NCI-H2029 (cell line): ENCODE measurements at places on chromosomes 7 and 10.

- DNase-seq = no peak
These were observed 103.3 kb downstream of the BBS9 start for GRCh38 chr7:33232632-33233145.

GRCh38 chr10:32950591-32951108 is 7.4 kb downstream of the ITGB1 start:
- DNase-seq = no peak

GRCh38 chr10:80702143-80702542 is 164.4 kb downstream of the SH2D4B start:
- no peak for DNase-seq

- no peak for DNase-seq
These were observed 51.3 kb upstream of the STEAP4 start for GRCh38 chr7:88357781-88358525.

- no peak for DNase-seq
These were observed 59.2 kb upstream of the JAZF1 start for GRCh38 chr7:28239823-28240204.

DNA sequence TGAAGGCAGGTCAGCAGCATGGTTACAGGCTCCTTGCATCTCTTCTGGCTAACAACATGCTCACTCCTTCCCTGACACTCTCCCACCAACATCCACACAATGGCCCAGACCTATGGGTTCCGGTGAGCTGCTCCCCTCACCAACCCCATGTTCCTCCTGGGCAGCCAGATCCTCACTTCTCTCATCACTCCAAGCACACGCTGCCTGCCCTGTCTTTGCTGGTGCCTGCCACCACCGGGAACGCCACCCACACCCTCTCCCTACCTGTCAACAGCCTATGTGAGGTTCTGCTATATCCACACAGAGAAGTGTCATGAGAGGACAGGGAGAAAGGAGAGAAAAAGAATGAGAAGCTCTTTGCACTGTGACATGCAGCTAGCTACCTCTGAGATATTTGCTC is 14.6 kb downstream of the PARP12 start:
- DNase-seq = no peak

DNA sequence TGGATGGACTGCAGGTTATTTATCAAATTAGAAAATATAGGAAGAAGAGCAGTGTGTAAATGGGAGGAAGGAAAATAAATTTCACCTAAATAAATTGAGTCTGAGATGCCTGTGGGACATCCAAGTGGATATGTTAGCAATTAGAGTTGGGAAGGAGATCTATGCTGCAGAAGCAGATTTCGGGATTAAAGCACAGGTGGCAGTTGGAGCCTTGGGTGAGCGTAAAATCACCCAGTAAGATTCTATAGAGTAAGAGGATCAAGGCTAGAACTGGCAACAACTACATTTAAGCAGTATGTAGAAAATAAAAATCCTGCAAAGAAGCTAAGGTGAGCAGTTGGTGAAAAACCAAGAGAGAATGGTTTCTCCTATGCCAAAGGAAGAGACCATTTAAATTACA is 8.4 kb downstream of the TRIM4 start:
- no peak for DNase-seq

DNA sequence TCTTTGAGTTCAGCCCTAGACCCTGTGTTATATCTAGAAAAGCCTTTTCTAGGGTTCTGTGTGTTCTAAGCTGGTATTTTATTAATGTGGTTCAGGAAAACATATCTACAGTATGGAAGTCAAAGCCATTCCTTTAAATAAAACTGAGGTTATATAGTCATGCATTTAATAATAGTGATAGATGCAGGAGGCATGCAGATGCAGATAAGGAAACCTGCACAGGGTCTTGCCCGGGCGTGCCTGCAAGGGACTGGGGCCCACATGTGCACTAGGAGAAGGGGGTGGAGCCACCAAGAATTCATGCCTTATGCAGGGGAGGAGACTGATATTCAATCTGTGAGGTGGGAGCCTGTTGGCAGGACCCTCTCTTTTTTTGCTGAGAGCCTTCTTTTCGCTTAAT is 171.5 kb downstream of the PRPF18 start:
- DNase-seq = no peak

GRCh38 chr10:123038782-123039631 is 30.2 kb downstream of the ACADSB start:
- no peak for DNase-seq

- DNase-seq = no peak
These were observed 134.4 kb downstream of the SNX10 start for GRCh38 chr7:26426096-26426495.

- DNase-seq = peak; percentile 89
These were observed 7.0 kb downstream of the NAT16 start for GRCh38 chr7:101172854-101173751.

GRCh38 chr10:7853890-7854289 is 35.6 kb downstream of the TAF3 start:
- no peak for DNase-seq

- no peak for DNase-seq
These were observed 8.1 kb downstream of the MYL10 start for GRCh38 chr7:101620991-101621390.

DNA sequence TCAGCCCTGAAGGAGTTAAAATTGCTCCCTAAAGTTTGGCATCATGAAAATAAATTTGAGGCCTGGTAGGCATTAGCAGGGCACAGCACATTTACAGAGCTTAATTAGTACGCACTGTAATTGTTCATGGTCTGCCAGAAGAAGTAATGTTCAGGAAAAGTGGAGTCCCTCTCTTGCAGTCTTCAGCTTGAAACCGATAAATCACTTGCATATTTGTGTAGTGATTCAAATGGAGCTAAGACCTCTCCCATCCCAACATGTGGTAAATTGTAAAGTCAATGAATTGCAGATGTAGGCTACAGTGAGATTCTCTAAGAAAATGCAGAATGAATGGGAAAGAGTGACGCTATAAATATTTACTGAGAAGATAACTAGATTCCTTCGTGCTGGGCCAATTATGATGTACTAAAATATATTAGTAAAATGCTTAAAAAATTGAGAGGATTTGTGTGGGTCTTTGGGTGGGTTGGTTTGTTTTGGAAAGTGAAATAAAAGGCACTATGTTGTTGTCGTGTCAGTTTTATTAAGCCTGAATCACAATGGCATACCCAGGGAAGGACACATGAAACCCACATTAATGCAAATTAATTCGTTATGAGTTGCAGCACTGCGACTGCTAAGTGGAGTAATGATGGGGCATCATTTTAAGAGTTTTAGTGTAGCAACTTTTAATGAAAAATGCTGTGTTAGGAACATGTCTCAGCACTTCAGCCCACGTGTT is 8.4 kb downstream of the TCF7L2 start:
- DNase-seq = no peak

DNA sequence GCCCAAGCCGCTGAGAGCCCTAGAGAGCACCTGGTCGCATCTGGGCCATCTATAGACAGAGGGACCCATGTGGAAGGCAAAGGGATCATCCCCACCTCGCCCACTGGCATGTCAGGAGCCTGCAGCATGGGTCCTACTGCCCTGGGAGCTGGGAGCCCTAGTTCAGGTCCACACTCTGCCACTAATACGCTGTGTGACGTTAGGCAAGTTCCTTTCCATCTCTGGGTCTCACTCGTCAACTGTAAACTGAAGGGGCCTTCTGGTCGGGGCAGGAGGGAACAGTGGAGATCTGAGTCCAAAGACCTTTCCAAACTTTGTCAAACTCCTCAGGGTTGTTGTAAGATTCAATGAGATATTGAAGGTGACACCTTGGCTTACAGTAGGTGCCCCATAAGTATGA is 23.4 kb downstream of the UNC5B start:
- no peak for DNase-seq

GRCh38 chr7:36852931-36853330 is 128.6 kb upstream of the AOAH start:
- no peak for DNase-seq

DNA sequence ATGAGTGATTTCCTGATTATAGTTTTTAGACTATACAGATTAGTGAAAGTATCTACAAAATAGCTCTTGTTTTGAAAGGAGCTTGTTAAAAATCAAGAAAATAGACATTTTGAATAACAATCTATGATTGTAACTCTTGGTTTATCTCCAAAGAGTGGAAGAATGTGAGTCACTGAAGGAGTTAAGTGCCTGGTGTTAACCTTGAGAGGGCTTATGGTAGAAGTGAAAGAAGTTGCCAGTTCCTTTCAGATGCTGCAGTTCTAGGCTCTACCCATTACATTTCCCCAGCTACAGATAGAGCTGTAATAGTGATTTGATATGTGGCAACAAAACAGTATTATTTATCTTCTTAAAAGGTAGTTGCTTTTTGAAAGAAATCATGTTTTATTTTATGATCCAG is 12.7 kb downstream of the NRBF2 start:
- no peak for DNase-seq
